ENCODE measurements at places on chromosomes 5 and 9.

DNA sequence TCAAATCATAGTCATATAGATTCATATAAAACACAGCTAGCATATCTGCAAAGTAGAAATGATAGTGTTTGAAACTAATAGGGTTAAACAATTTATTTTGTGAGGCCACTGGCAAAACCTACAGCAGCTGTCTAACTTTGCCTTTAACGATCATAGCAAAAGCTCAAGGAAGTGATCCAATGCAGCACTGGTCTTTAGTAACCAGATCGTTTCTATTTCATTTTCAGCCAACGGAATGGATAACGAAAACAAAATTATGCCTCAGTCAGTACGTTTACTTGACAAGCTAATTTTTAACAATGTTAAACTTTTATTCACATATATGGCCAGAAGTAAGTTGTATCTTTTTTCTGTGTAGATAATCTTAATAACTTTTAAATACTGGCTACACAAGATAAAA lies 17.7 kb downstream of the MLLT3 start:
- DNase-seq: no peak

DNA sequence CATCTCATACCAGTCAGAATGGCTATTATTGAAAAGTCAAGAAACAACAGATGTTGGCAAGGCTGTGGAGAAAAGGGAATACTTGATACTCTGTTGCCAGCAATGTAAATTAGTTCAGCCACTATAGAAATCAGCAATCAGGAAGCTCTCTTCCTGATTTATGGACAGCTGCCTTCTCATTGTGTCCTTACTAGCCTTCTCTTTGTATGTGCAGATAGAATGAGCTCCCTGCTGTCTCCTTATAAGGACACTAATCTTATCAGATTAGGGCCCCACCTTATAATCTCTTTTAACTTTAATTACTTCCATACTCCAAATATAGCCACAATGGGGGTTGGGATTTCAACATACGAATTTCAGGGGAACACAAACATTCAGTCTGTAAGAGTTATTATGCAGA lies 38.0 kb downstream of the KCNV2 start:
- DNase-seq: no peak

GRCh38 chr5:141771562-141771961 lies 89.5 kb upstream of the ARAP3 start:
- DNase-seq: no peak

- no peak for DNase-seq
Measured at GRCh38 chr5:40389591-40389990, 290.1 kb upstream of the PTGER4 start.

DNA sequence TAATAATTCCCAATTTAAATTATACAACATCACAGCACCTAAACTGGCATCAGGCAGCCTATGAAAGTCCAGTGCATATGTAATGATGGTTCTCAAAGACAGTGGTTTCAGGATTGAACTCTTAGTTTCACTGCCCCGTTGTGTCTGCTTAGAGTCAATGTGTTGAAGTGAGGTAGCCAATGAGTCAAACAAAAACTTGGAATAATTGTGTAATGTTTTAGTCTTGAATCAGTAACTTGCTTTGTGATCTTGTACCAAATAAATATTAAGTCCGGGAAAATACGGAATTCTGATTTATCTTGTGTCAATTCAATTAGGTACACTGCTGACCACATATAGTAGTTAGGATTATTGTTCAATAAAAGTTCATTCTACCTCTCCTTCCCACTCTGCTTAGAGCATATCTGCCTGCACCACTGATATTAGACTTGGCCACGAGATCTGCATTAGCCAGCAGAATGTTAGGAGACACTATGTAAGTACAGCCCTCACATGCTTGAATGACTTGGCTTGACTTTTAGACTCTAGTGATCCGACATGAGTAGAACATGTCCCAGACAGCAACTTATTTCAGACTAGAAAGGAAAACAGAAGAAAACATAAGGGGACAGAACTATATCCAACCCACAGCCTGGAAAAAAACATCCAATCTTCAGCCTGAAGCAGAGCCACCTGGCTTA lies 441.5 kb upstream of the PTGER4 start:
- DNase-seq: no peak

DNA sequence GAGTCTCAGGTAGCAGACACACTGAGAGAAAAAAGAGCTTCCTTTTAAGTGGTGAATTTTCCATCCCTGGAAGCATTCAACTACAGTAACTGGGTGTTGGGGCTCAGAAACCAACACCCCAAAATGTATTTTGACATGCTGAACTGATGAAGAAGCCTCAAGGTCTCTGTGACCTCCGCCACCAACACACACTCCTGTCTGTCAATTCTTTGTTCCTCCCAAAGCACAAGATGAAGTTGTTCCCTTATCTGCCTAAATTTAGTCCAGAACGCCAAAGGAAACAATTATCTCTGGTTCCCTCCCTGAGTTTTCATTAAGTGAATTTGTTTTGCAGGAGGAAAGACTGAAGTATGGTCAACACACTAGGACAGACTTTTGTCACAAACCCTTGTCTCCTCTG lies 1.4 kb upstream of the CDKN2AIPNL start:
- no peak for DNase-seq

DNA sequence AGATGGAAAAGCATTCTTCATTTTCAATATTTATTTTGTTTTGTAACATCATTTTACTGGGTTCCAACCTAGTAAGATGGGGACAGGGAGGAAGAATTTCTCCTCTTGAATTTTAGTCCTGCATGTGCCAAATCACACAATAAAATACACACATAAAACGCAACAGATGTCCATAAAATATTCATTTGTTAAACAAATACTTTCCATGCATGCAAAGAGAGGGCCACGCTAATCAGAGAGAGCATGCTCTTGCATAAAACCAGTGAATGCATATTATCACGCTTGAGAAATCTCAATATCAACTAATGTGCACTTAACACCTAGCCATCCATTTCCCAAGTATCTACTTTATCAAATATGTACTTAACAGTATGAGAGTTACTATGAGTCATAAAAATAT lies 212.6 kb upstream of the TARS1 start:
- DNase-seq: peak; percentile 16

DNA sequence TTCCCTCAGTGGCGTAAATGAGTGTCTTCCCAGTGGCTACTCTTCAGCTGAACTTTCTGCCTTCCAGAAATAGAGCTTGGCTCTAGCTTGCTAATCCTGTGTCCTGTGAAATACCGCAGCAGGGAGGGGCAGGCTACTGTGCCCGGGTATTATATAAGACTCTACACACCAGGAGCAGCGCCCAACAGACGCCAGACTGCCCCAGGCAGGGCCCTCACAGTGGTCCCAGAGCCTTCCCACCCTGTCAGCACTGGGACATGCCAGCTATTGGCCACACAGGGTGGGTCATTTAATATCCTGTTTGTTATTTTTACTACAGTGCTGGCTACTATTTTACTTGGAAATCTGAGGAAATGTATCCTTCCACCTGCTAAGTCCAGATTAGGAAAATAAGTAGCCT lies 121.0 kb downstream of the FEM1C start:
- DNase-seq: no peak

DNA sequence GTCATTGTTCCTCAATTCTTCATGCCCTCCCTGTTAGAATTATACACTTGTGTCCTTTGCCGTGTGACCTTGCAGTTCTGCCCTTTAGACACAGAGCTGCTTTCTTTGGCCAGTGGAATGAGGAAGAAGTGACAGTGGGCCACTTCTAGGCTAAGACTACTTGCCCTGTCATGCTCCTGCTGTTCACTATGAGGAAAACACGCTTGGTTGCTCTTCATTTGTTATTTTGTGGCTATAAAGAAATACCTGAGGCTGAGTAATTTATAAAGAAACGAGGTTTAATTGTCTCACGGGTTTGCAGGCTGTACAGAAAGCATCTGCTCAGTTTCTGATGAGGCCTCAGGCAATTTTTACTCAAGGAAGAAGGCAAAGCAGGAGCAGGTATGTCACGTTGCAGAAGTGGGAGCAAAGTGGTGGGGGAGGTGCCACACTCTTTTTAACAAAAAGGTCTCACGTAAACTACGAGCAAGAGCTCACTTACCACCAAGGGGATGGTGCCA lies 279.1 kb upstream of the DMAC1 start:
- peak; percentile 83 for DNase-seq

Measured in DMS79 (cell line).